Adipocyte (in vitro differentiated cells): ENCODE measurements at places on chromosomes 1 and 21.

DNA sequence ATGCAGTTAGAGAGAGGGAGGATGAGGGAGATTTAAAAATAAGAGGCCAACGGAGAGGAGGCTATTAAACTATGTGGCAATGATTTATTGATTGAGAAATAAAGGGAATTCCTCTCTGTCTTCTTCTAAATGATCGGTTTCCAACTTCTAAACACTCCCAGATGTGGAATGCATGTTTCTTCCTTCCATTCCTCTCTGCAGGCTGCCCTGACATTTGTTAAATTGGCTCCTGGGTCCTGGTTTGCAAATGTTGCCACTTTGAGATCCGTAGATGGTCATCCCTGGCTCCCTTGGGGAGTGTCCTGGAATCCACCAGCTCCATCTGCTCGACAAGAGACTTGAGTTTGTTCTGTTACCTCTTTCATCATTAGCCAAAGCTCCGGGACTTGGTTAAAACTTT, 10.3 kb upstream of the C1orf198 start:
- peak; percentile 96 for DNase-seq

DNA sequence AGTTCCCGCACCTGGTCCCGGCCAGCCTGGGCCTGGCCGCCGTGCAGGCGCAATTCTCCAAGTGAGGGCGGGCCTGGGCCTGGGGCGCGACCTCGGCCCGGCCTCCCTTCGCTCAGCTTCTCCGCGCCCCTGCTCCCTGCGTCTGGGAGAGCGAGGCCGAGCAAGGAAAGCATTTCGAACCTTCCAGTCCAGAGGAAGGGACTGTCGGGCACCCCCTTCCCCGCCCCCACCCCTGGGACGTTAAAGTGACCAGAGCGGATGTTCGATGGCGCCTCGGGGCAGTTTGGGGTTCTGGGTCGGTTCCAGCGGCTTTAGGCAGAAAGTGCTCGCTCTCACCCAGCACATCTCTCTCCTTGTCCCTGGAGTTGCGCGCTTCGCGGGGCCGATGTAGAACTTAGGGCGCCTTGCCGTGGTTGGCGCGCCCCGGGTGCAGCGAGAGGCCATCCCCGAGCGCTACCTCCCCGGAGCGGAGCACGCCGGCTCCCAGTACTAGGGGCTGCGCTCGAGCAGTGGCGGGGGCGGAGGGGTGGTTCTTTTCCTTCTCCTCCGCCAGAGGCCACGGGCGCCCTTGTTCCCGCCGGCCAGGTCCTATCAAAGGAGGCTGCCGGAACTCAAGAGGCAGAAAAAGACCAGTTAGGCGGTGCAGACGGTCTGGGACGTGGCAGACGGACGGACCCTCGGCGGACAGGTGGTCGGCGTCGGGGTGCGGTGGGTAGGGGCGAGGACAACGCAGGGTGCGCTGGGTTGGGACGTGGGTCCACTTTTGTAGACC, 1.2 kb downstream of the OLIG1 start:
- DNase-seq, result no peak

- DNase-seq, result no peak
Measured at GRCh38 chr1:162876751-162877150, 15.8 kb upstream of the CCDC190 start.

DNA sequence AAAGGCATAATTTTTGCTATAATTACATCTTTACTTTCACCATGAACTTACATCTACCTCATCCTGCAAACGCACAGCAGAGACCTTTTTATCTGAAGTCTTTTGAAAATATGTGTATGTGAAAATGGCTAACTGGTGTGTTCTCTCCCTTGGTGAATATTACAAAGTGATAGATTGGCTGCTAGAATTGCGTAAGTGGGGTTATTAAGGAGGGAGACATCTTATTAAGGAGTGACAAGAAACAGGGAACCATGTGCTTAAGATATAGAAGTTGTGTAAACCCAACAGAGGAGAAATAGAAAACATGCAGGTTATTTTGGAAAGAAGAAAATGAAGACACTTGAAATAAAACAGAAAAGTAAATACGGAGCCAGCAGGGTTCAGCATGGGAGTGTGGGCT, 7.8 kb downstream of the KCNJ15 start:
- DNase-seq, result no peak

DNA sequence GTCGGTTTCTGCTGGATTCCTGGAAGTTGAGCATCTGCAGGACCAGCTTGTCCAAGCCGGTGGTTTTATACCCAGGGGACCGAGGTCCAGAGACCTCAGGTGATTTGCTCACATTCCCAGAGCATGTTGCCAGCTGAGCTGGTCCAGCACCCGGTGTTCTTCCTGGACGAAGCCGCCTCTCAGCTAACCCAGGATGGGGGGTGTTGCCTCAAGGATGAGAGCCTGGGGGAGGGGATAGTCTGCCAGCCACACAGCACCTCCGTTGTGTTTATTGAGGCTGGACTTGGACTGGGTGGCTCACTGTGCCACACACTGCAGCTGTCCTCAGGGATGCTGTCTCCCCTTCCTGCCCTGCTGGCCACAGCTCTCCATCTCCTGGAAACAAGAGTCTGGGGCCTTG, 1.5 kb downstream of the TMEM201 start:
- DNase-seq, result no peak

GRCh38 chr1:154288661-154289060, 16.2 kb downstream of the HAX1 start:
- no peak for DNase-seq
